ENCODE measurements at places on chromosomes 16 and 17. TPM values are rescaled to one million over a fixed set of nuclear protein-coding genes. Genes with fewer than 3 reads are reported as not detected.

DNA sequence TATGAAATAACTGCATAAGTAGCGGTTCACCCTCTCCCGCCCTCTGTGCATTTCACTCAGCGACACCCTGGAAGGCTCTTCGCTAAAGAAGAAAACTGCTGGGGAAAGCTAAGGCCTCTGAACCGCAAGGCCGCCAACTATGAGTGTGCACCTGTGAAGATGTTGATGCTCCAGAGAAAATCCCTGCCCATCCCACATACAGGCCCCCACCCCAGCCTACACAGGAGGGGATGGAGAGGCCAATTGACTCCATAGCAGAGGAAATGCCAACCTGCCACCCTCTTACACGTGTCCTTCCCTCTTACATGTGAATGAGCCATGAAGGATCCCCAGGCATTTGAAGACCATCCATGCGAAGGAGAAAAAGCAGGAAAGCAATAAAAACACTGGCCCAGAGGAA is 104.8 kb downstream of the MGAT5B start:
- DNase-seq = no peak

Gene EPX
- total RNA-seq = not detected

GRCh38 chr16:3095869-3096268 is 3.2 kb downstream of the ZSCAN10 start:
- DNase-seq = peak; percentile 71

Gene ZNF276
- total RNA-seq = 33.2 TPM

- no peak for DNase-seq
Observed at GRCh38 chr17:40548491-40548981, 16.7 kb downstream of the CCR7 start.

DNA sequence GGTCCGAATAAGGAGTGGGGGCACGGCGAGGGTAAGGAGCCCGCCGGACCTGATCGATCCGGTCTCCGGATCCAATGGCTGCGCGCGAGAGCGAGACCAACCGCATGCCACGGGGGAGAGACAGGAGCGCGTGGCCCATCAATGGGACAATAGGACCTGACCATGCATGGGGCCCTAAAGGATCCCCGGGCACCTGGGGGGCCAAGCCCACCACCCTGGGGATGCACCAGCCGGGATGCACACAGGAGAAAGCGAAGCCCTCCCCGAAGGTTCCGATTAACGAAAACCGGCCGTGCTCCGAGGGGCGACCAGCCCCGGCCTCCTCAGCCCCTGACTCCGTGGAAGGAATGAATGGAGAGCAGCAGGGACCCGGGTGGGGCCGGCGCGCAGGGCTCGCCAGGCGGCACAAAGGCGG is 525 bp downstream of the JPT1 start:
- peak; percentile 54 for DNase-seq

GRCh38 chr17:29931231-29931932 is 1.4 kb upstream of the SSH2 start:
- peak; percentile 63 for DNase-seq

Gene CDH8
- total RNA-seq = 0.71 TPM

DNA sequence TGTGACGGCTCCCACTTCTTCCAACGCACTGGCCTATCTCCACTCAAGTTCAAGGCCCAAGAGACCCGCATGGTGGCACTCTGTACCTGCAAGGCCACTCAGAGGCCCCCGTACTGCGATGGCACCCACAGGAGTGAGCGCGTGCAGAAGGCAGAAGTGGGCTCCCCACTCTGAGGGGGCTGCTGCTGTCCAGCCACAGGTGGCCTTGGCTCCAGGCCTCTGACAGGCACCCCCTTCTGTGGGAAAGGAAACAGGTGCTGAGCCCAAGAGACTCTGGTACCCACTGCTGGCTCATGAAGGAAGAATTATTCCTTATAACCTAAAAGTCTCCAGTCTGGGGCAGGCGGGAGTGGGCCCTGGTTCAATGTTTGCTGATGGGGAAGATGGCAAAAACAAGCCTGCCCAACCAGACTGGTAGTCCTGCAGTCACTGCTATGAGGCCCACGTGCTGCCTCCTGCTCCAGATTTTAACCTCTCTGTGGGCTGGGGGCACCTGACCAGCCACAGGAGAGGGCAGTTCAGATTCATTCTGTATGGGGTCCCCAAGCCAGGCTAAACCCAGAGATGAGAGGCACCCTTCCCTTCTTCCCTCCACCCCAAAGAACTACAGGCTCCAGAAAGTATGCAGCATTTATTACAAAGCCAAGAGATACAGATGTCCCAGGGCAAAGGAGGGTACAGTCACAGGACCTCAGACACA is 3.3 kb downstream of the CISD3 start:
- DNase-seq = no peak

Gene TNFRSF13B
- 0.27 TPM for total RNA-seq

Gene PAGR1
- total RNA-seq = 18.1 TPM

Gene DHX8
- total RNA-seq = 56.7 TPM

Gene ACSM2A
- total RNA-seq = not detected

Gene AURKB
- total RNA-seq = 2.2 TPM

Gene CRHR1
- total RNA-seq = not detected

DNA sequence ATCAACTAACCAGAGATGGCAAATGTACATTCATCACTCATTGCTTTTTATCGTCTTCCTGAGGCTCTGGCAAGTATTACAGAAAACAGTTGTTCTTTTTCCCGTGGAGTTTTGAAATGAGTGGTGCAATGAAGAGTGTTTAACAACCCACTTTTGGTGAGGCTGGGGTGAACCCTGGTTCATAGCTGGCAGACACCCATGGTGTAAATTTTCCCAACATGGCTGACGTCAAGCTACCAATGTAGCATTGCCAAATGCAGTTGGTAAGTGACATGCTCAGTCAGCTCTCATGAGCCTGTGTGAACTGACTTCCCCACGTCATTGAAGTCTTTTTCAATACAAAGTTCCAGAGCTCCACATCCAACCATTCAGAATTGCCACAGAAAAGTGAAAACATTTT is 386.2 kb downstream of the TMEM114 start:
- DNase-seq = no peak

DNA sequence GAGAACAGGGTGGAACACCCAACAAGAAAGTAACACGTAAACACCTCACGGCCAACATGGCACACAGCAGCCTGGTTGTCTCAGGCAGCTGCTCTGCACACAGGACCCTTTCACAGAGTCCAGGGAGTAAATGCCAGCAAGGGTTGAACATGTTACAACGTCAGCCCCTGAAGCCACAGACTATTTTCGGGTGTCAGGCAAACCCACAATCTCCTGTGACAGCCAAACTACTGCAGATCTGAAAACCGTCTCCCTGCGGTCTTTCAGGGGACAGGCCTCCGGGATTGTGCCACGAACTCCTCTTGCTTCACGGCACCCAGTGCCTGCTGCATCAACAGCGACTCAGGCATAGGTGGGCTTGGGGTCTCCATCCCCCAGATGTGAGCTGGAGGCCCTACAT is 127.7 kb downstream of the XYLT1 start:
- no peak for DNase-seq

Gene CCDC200
- not detected for total RNA-seq

- DNase-seq = no peak
Observed at GRCh38 chr17:1446201-1446600, 9.8 kb downstream of the CRK start.

Gene GP1BA
- 0.92 TPM for total RNA-seq

- DNase-seq = no peak
Observed at GRCh38 chr16:86199871-86200695, 301.1 kb downstream of the IRF8 start.

DNA sequence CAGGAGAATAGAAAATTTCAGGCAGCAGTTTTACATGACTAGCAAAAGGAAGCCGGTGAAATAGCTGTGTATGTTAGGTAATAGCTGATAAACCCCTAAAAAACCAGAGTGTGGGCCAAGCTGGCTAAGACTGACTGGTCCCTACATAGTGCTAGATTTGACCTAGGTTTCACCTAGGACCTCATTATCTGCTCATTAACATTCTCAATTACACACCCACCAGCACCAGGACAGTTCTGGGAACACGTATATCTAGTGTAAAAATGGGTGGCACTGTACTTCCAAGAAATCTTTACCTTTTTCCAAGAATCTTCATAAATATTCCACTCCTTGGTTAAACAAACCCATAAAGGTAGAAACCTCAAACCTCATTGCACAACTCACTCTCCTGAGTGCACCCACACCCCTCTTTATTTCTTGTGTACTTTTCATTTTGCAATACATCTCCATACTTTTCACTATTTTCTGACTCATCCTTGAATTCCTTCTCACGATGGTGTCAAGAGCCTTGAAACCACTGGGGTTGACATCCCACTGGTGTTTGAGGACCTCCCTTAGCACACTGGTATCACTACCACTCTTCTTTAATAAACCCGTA is 262.7 kb upstream of the KCNJ16 start:
- DNase-seq = no peak

GRCh38 chr17:38533866-38534497 is 71.8 kb downstream of the SRCIN1 start:
- DNase-seq = no peak

GRCh38 chr17:38465391-38466345 is 37.4 kb downstream of the ARHGAP23 start:
- peak; percentile 64 for DNase-seq

Gene FGF11
- total RNA-seq = 1.2 TPM

GRCh38 chr16:90015586-90016338 is 3.5 kb downstream of the DBNDD1 start:
- no peak for DNase-seq

DNA sequence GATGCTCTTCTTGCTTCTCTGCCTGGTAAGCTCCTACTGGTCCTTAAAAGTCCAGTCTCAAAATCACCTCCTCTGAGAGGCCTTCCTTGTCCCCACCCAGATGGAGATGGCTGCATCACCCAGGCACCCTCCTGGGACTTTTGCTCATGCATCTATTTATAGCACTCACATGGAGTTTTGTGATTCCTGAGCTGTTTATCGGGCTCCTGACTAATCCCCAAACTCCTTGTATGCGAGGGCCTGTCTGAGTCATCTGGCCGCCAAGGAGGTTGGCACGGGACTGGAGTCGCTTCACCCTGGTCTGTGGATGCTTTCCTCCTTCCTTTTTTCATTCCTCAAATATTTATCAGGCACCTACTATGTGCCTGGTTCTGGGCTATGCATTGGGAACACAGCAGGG is 2.3 kb upstream of the MAP2K3 start:
- DNase-seq = no peak

DNA sequence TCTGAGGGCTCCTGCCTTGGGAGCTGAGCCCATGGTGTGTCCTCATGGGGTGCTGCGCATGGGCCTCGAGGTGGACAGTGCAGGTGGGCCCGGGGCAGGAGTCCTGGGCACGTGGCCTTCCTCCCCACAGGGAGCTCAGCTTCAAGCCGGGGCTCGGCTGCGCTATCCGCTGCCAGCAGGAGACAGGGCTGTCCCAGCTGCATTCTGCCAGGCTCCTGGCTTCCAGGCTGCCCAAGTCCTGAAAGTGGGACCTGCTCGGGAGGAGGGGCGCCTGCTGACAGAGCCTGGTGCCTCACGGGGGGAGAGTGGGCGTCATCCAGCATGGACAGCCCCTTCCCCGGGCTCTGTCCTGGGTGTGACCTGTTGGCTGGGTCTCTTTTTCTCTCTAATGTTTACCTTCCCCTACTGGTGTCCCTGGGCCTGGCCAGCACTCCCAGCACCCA is 7.1 kb downstream of the TRAF7 start:
- no peak for DNase-seq

GRCh38 chr17:50470426-50470825 is 1.7 kb upstream of the CHAD start:
- peak; percentile 24 for DNase-seq

DNA sequence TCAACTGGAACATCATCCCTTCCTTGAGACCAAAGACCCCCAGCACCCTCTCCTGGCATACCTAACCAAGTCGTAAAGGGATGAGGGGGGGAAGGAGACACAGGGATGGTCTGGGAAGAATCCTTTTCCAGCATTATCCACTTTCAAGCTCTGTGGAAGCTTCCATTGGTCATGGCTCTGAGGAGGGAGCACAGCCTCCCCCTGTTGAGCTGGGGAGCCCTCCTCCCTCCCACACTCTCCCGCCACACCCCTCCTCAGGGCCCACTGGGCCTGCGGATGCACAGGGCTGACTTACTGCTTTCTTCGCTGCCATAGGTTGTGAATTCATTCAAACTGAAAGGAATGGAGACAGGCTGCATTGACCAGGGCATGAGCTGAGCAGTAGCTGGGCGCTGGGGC is 12.4 kb downstream of the CSF3 start:
- no peak for DNase-seq

- DNase-seq = no peak
Observed at GRCh38 chr17:12512694-12513355, 152.9 kb upstream of the MYOCD start.

GRCh38 chr17:70181866-70182265 is 12.5 kb downstream of the KCNJ2 start:
- DNase-seq = no peak

DNA sequence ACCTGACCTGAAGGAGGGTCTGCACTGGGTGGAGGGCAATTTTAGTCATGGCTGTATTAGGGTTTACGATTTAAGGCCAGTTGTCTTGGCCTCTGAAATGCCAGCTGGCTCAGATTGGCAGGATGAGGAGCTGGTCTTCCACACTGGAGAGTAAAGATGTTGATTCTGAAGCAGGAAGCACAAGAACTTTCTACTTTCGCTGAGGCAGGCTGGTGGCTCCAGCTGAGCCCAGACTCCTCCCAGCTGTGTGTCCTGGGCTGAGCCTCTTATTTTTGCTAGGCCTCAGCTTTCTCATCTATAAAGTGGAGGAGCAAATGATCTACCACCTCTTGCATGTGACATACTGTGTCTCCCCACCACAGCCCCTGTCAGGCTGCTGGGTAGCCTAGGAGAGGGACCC is 74.4 kb downstream of the MRM1 start:
- no peak for DNase-seq

DNA sequence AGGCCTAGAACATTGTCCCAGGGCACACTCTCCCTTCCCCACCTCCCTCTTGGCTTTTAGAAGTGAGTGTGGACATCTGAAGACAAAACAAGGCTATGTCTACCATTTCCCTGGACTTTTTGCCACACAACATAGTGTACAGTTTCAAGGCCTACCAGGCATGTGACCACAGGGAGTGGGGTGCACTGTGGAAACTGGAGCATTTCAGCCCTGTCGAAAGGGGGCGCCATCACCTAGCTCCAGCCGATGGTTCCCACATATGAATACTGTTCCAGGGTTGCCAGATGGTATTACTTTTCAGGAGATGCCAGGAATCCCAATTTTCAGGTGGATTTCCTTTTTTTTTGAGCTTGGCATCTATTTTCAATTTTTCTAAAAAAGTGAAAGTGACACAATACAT is 140.7 kb downstream of the KATNIP start:
- DNase-seq = no peak

Gene IFI35
- total RNA-seq = 61.5 TPM

Gene TNRC6A
- total RNA-seq = 49.4 TPM

DNA sequence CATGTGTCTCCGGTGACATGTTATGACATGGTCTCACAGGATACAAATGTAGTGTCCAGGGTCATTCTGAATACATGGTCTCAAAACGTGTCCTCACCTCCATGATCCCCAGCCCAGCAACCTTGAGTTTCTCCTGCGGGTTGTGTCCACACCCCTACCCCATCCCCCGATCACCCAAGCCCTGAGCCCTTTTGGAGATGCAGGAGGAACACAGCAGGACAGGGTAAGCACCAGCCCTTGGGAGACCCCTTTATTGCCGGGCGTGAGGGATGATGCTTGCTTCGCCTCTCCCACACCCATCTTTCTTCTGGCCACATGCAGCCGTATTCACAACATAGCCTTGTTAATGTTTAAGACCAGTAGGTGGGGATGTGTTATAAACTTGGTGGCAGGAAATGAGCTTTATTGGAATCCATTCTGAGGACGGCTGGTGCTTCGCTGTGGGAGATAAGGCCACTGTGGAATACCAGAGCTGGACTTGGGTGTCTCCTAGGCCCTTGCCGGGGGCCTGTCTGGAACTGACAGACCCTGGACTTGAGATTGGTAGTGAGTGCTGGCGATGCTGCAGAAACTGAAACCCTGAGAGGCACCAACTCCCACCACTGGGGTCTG is 5.5 kb downstream of the TMEM132E start:
- DNase-seq = no peak

GRCh38 chr16:35414563-35414962 is 1955.2 kb downstream of the TP53TG3F start:
- DNase-seq = peak; percentile 14

Data from lower lobe of right lung (tissue), 2 donors.